ENCODE measurements at places on chromosomes 3 and 15.

DNA sequence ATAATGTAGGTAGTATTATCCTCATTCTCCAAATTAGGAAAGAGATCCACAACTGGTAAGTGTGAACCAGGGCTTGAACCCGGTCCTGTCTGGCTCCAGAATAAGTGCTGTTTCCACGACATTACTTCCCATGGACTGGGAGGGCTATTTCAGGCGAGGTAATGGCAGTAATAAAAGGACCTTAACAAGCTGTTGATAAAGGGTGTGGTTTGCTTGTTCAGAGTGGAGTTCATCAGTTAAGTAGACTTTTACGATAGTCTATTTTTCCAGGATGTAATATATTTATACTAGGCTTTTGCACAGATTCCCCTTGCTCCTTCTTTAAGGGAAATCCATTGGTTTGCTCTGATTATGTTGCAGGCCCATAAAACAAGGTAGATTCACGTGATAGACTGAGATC is 88.4 kb upstream of the TNFAIP8L3 start:
- no peak for DNase-seq

GRCh38 chr3:44080474-44081072 is 161.1 kb upstream of the TOPAZ1 start:
- DNase-seq, result no peak

GRCh38 chr3:5653426-5654143 is 466.1 kb downstream of the EDEM1 start:
- no peak for DNase-seq

- DNase-seq, result no peak
Measured at GRCh38 chr15:63763476-63764123, 70.1 kb downstream of the HERC1 start.

DNA sequence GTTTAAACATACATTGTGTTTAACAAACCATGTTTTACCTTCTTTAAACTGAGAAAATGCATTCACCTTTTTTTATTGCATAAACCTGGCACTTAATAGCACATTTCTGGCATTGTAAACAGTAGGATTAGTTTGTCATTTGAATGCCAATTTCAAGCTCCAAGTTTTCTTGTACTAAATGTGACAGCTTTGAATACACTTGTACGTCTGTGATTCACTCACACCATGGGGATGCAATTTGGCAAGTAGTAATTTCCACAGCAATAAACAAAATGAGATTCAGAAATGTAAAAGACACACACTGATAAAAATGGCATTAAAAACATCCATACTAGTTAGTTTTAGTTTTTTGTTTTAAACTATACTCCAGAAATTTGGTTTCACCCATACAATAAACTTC is 598.9 kb downstream of the SI start:
- DNase-seq, result no peak

GRCh38 chr3:177263615-177264368 is 66.5 kb upstream of the TBL1XR1 start:
- no peak for DNase-seq

DNA sequence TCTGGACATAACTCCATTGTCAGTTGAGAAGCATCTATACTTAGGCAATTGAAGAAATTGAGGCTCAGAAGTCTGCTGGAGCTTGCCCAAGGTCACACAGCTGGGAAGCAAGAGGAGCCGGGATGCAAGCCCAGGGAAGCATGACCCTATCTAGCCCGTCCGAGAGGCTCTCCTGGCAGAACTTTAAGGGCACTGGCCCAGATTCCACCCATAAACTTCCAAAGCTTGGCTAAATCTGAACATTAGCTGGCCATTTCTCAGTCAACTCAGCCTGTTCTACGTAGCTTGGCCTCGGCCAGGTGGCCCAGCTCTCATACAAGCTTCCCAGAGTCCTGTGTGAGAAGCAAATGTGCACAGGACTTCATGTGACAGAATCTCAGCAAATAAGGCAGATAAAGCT is 75.8 kb downstream of the LRIG1 start:
- DNase-seq, result no peak

DNA sequence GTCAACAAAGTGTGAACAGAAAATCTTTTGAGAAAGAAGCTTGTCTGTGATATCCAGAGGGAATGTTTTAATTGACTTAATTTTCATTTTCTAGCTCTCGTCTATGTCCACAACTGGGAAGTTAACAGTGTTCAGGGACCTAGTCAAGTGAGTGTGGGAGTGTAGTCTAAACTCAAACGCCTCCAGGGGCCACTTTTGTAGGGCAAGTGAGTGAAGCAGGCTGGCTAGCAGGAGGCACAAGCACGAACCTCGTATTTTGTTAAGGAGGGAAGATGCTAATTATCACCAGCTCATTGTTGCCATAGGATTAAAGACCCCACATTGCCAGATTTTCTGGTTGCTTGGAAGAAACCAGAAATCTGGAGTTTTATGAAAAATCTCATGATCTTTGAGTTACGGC is 135.8 kb downstream of the CPNE4 start:
- no peak for DNase-seq

DNA sequence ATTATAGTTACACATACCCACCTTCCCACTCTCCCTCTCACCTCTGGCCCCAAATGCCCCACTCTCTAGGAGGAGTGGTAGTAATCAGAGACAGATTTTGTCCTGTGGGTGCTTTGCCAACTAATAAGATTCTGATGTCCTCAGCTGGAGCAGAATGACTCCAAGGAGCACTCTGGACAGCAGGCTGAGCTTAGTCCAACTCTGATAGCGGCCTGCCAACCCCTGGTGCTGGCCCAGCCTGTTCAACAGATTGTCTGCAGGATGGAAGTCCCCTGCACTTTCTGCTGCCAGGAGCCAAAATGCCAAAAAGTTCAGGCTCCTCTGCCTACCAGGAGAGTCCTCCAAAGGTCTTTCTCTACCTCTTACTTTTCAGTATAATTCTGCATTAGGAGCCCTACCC is 160.5 kb upstream of the UMPS start:
- DNase-seq, result no peak

DNA sequence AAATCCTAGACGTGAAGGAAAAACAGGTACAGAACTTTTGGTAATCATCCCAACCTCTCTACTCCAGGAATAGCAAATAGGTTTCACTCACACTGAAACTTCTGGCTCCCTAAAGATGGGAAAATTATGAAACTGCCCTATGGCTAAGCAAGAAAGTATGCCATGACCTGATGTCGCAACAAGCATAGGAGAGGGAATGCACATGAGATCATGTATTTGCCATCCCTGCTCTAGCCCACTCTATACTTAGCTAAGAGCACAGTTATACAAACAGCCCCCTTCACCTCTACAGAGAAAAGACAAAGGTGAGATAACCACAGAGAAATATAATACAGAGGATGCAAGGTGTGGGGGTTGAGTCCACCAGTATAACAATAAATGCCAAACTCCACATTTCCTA is 102.7 kb downstream of the TBC1D5 start:
- no peak for DNase-seq

DNA sequence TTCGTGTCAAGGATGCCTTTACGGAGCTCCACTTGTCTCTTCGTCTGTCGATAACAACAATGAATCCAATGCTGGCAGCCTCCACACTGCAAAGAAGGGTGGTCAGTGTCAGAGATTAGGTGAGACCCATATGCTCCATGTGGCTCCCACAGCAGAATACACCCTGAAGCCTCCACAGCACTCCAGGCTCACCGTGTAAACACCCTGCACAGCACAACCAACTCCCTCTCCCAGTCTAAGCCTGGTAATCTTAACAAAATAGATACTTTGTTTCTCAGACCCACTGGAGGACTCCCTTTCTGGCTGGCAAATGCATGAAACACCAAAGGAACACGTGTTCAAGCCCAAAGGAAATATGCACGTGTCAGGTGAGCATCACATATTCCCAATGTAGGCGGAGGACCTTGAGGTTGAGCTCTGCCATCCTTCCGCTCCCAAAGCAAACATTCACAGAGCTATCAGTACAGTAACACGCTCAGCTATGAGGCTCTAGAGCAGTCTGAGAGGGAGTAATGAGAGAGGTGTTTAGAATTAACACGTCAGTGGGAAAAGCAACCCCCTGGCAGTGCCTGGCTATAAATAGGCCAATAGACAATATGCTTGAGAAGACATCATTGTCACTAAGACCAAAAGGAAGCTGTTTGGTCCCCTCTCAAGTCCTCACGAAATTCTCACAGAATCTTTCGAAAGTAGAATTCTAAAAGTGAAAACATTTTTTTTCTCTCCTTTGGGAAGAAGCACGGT is 86.7 kb downstream of the MCF2L2 start:
- DNase-seq, result no peak

DNA sequence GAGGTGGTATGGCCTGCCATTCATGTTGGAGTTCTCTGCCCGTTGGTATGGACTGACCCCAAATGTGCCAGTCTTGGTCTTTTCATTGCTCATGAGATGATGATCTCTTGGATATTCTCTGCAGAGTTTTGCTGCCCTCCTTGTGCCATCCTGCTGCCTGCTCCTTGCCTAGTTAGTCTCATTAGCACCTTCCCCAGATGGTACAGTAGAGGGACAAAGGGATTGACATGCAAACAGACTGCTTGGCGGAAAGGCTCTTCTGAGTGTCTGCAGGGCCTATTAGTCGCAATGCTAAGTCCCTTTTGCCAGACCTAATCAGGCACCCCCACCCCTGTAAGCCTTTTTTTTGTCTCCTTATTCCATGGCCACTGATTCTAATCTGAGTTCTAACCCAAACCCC is 90.6 kb downstream of the ARNT2 start:
- DNase-seq, result no peak

DNA sequence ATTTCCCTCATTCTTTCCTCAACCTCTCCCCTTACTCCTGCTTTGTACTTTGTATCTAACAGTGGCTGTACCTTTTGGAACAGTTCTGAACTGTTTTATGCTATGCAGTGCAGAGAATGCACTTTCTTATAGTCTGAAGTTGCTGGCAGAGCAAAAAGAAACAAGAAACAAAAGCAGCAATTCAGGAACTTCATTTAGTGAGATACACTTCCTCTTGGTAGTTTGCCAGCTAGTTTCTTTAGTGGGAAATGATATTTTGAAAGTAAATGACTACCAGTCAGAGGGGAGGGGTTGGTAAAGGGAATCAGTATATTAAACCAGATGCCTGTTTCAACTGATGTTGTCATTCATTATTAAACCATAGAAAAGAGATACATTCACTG is 55.0 kb upstream of the CHD2 start:
- DNase-seq, result no peak

GRCh38 chr3:159813822-159814531 is 174.7 kb upstream of the IL12A start:
- no peak for DNase-seq

- no peak for DNase-seq
Measured at GRCh38 chr3:149497966-149498670, 23.6 kb downstream of the TM4SF4 start.

DNA sequence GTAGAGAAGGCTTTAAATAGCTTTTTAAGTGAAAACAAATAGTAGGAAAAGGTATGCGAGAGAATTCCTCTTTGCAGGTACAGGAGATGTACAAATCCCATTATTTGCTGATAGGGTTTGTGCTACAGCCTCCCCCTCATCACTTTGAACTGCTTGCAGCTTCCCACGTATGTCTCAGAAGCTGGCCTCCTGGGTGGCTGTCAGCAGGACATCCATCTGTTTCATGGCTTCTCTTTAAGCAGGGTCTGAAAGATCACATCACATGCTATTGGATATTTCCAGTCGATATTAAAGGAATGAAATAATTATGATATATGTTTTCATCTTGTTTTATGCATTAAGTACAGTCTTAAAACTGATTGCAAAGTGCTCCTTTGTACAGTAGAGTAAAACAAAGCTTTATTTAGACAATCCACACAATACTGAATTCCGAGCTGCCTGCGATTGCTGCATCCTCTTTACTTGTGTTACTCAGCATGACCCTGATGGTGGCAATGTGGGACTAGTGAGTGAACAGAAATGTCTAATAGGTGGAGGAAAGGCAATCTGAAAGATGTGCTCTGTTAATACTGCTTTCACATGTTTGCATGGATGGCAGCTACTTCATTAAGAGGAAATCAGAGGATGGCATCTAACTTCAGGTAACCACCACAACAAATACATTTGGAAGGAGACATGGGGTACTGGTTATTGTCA is 930.6 kb upstream of the SEMA6D start:
- no peak for DNase-seq

DNA sequence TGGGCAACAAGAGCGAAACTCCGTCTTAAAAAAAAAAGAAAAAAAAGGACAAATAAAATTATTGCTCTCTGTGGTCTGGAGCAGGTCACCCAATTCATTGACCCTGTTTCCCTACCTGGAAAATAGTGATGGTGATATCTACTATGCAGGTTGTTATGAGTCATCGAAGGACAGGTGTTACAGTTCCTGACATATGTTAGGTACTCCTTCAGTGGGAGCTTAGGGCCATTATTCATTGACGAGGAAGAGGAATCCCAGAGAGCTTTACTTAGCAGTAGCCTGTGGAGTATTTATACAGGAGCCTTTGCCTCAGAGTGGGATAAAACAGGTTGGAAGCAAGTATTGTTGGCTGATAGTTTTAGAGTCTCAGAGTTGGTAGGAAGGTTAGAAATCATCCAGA is 74.5 kb downstream of the SLC7A14 start:
- DNase-seq, result no peak

GRCh38 chr3:120791010-120791409 is 48.5 kb downstream of the GTF2E1 start:
- no peak for DNase-seq

DNA sequence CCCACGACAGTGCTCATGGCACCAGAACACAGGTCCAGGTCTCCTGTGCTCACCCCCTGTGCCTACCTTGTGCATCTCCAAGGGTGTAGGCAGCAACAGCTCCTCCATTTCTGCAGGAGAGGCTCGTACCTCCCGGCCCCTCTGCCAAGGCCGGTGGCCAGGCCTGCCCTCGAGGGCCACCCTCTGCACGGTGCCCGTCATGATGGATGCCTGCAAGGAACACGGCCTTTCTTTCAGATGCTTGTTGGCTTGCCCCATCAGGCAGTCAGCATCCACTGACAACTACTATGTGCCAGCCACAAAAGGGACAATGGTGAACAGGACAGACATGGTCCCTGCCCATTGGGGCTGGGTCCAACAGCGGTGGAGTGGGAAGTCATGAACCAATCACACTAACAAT is 43.8 kb downstream of the GRIP2 start:
- DNase-seq, result no peak

DNA sequence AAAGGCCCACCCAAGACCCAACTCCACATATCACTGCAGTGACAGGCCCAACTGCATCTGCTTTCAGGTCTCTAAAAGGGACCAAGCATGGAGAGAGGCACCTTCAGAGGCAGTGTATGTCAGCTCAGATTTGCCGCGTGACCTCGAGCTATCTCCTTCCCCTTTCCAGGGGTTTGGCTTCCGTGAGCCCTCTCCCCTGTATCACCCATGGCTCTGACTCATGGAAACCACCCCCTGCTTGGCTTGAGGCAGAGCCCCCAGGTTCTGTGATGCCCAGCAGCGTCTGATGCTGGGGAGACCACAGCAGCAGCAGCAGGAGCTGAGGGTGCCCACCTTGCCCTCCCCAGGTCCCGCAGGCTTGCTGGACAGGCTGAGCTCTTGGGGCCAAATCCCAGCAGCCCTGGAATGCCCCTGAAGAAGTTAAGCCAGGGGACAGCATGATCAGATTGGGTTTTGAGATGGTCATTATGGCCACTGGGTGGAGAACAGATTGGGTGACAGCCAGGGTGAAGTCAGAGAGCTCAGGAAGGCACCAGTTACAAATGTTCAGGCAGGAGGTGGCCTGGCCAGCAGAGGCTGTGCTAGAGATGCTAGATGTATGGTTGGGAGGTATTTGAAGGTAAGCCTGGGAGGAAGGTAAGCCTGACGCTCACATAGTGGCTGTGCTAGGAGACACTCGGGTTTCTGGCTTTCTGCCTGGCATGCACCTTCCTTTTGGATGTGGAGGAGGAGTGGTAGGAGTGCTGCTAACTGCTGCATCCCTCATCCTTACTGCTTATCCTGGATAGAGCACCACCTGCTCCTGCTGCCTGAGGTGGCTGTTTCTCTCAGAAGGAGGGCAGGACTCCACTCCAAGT is 42.9 kb downstream of the FGD5 start:
- DNase-seq, result no peak
